ENCODE measurements at places on chromosomes 4 and X. TPM values are rescaled to one million over a fixed set of nuclear protein-coding genes. Genes with fewer than 3 reads are reported as not detected.

VCX3B gene
- not detected for total RNA-seq

NCAPG gene
- 1.8 TPM for total RNA-seq

RTL5 gene
- 1.7 TPM for total RNA-seq

OPN1MW2 gene
- total RNA-seq: not detected

DGKK gene
- 11.4 TPM for total RNA-seq

TLL1 gene
- total RNA-seq: not detected

NUP62CL gene
- 0.82 TPM for total RNA-seq

ZNF81 gene
- 21.2 TPM for total RNA-seq

CORIN gene
- total RNA-seq: not detected

ADAMTS3 gene
- total RNA-seq: 0.30 TPM

VEGFD gene
- not detected for total RNA-seq

MAGEA2 gene
- total RNA-seq: not detected

DNA sequence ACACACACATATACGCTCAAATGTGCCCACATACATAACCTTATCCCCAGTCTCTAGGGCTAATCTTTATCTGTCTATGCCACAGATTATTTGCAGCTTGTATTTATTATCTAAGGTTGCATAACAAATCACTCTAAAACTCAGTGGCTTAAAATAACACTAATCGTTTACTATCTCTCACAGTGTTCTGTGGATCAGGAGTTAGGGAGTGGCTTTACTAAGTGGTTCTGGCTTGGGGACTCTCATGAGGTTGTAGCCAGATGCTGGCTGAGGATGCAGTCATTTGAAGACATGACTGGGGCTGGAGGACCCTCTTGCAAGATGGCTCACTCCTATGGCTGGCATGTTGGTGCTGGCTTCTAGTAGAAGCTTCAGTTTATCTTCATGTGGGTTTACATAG, 68.5 kb upstream of the LNX1 start:
- no peak overlapping the region for H3K27ac ChIP-seq
- DNase-seq: no peak

DNA sequence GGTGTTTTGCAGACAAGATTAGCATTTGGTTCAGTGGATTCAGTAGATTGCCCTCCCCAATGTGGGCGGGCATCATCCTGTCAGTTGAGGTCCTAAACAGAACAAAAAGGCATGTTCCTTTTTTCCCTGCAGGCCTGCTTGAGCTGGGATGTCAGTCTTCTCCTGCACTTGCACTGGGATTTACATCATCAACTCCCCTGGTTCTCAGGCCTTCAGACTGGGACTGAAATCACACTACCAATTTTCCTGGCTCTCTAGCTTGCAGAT, 278.9 kb upstream of the FTHL17 start:
- DNase-seq: no peak
- H3K4me3 ChIP-seq: no peak overlapping the region
- no peaks in the 10 kb centered on the region for H3K27me3 ChIP-seq
- H3K27ac ChIP-seq: no peak overlapping the region
- H3K4me1 ChIP-seq: no peaks in the 10 kb centered on the region

- H3K4me3 ChIP-seq: no peak overlapping the region
- no peaks in the 10 kb centered on the region for H3K4me1 ChIP-seq
- H3K27me3 ChIP-seq: no peaks in the 10 kb centered on the region
- H3K36me3 ChIP-seq: no peaks in the 10 kb centered on the region
- DNase-seq: no peak
Observed at GRCh38 chr4:174626342-174627008, 104.2 kb upstream of the HPGD start.

DNA sequence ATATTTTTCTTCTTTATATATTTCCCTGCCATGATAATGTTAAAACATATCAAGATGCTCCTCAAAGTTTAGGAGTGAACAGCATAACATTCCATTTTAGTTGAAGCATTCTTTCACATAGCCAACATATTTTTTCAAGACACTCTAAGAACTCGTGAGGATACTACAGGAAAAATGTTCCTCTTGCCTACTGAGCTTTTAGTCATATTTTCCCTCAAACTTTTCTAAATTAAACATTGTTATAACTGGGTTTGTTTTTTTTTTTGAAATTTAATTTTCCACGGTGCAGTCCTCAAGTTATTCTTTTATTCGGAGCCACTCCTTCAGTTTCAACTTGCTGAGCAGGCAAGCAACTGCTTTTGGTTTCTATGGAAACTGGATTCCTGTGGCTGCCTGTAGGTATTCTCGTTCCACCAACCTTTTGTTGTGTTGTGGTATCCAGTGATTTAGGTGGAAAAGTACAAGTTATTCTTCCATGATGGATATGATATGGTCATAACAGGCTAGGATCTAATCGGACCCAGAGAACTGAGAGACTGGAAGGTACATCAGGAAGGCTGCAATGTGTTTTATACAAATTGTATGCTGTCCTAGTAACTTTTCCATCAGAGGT, 248.0 kb downstream of the TRIML1 start:
- H3K4me1 ChIP-seq: no peaks in the 10 kb centered on the region
- no peak for DNase-seq
- no peak overlapping the region for H3K4me3 ChIP-seq
- no peaks in the 10 kb centered on the region for H3K36me3 ChIP-seq
- no peaks in the 10 kb centered on the region for H3K27me3 ChIP-seq

- H3K4me1 ChIP-seq: no peaks in the 10 kb centered on the region
- no peaks in the 10 kb centered on the region for H3K36me3 ChIP-seq
- no peak for DNase-seq
Observed at GRCh38 chrX:30741545-30741944, 88.3 kb downstream of the GK start.

DNA sequence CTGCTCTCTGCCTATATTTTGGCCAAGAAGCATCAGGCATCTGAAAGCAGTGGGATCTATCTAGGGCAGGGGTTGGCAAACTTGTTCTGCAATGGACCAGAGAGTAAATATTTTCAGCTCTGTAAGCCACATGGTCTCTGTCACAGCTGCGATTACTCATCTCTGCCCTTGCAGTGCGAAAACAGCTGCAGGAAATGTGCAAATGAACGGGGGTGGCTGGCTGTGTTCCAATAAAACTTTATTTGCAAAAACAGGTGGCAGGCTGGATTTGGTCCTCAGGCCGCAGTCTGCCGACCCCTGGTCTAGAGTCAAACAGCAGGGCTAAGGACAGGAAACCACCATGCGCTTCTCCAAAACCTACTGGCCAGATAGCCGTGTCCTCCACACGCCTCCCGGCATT, 48.6 kb downstream of the ACOX3 start:
- H3K27me3 ChIP-seq: no peaks in the 10 kb centered on the region
- H3K4me1 ChIP-seq: no peaks in the 10 kb centered on the region
- H3K4me3 ChIP-seq: no peak overlapping the region
- DNase-seq: no peak
- H3K27ac ChIP-seq: no peak overlapping the region
- peaks cover 26% of the 10 kb centered on the region for H3K36me3 ChIP-seq

DNA sequence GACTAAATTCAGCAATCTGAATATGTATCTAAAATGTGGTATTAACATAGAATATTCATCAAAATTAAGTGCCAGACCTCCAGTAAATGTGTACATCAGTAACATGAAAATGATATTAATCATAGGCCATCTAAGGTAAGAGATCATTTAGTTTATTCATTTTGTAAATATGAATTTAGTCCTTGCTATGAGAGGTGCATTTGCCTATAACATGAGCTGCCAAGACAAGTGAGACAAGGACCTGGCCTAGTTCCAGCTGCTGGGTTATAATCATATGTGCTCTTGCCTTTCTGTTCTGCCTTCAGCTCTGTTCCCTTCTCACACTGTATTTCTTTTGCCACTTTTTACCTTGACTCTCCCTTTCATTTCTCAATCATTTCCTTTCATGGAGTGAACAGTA, 160.0 kb downstream of the STIM2 start:
- no peak for DNase-seq
- no peaks in the 10 kb centered on the region for H3K27me3 ChIP-seq
- H3K4me3 ChIP-seq: no peak overlapping the region
- peaks cover 65% of the 10 kb centered on the region for H3K36me3 ChIP-seq

- no peaks in the 10 kb centered on the region for H3K4me1 ChIP-seq
- H3K27me3 ChIP-seq: no peaks in the 10 kb centered on the region
- no peak overlapping the region for H3K4me3 ChIP-seq
- H3K36me3 ChIP-seq: no peaks in the 10 kb centered on the region
- DNase-seq: no peak
- H3K27ac ChIP-seq: no peak overlapping the region
Observed at GRCh38 chrX:68936608-68937007, 107.8 kb downstream of the EFNB1 start.

DNA sequence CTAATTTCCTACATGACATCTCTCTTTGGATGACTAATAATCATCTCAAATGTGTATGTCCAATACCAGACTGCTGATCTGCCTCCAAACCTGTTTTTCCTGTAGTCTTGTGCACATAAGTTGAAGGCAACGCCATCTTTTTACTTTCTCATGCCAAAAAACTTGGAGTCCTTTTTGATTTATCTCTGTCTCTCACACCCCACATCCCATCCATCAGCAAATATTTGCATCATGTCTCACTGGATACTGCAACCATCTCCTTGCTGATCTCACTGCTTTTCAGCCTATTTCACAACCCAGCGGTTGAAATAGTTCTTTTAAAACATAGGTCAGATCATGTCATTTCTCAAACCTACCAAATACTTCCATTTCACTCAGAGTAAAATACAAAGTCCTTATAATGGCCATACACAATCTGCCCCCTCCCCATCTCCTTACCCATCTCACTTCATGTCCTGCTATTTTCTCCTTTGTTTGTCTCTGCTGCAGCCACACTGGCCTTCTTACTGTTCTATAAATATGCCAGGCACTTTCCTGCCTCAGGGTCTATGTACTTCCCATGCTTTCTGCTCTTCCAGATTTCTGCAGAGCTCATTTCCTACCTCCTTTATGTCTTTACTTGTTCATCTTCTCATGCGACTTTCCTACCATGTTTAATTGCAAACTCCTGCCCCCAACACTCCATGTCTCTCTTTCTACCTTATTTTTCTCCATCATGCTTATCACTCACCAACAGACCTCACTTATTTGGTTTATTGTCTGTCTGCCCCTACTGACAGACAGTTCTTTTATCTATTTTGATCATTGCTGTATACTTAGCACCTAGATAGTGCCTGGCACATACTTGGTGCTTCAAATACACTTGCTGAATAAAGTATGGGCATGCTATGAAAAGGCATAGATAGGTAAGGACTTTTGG, 98.8 kb downstream of the ANXA3 start:
- H3K4me3 ChIP-seq: no peak overlapping the region
- H3K27me3 ChIP-seq: no peaks in the 10 kb centered on the region
- no peaks in the 10 kb centered on the region for H3K4me1 ChIP-seq
- no peak for DNase-seq
- no peaks in the 10 kb centered on the region for H3K36me3 ChIP-seq

DNA sequence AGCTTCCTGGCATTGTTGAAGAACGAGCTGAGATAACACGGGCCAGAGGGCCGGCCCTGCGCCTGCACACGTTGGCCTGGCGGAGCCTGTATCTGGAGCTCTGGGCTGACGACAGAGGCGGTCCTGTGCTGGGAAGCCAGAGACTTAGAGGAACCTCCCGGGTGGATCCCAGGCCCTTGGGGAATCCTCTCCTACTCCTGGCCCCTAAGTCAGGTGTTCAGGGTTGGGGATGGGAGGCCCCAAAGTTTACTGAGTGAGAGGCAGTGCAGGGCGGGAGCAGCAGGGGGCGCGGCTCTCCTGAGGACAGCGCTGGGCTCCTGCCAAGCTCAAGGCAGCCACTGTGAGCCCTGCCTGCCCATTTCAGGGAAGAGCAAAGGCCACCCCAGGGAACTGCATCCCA, 2.5 kb upstream of the HTRA3 start:
- H3K27ac ChIP-seq: no peak overlapping the region
- H3K4me3 ChIP-seq: no peak overlapping the region
- H3K36me3 ChIP-seq: no peaks in the 10 kb centered on the region
- peak; percentile 9 for DNase-seq
- peaks cover 5% of the 10 kb centered on the region for H3K27me3 ChIP-seq

DNA sequence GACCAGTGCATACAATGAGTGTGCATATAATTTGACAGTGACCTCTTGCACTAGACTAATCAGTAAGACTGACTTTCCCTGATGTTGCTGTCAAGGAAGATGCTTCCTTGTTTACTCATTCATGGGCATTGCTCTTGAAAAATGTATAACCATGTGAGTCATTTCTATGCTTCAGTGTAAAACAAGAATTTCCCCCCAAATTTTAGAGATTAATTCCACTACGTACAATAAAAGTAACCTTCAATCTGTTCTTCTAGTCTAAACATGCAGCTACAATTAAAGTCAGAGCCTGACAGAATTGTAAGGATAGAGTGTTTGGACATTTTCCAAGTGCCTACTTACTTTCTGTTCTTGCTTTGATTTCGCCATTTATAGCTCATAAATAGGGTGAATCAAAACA, 935.7 kb downstream of the RAPGEF2 start:
- H3K4me3 ChIP-seq: no peak overlapping the region
- no peak for DNase-seq
- no peaks in the 10 kb centered on the region for H3K27me3 ChIP-seq
- H3K36me3 ChIP-seq: no peaks in the 10 kb centered on the region
- H3K27ac ChIP-seq: no peak overlapping the region
- H3K4me1 ChIP-seq: no peaks in the 10 kb centered on the region

DNA sequence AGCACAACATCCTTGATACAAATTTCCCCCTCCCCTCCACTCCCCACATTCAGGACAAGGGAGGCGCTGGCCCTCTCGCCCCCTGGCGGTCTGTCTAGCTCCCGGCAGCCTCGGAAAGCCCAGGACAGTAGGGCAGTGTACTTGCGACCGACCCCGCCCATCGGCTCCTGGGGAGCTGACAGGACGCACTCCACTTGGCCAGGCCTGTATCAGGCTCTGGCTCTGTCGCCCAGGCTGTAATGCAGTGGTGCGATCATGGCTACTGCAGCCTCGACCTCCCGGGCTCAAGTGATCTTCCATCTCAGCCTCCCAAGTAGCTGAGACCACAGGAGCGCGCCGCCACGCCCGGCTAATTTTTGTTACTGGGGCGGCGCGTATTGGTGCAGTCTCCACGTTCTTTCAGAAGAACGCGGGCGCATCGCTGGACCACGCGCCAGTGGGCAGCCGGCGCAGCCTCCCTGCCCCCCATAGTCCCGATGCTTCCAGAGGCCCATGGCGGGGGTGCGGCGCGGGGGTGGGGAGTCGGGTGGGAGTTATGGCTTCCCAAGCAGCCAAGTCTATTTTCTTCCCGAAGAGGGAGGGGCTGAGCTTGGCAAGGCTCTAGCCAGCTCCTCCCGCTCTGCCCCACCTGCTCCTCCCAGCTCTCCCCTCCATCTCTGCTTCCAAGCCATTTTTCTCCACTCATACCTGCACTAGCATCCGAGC, 7.8 kb upstream of the AKAP14 start:
- no peaks in the 10 kb centered on the region for H3K27me3 ChIP-seq
- no peaks in the 10 kb centered on the region for H3K36me3 ChIP-seq
- H3K27ac ChIP-seq: no peak overlapping the region
- peaks cover 18% of the 10 kb centered on the region for H3K4me1 ChIP-seq
